Stimulated activated CD4-positive, alpha-beta T cell treated with anti-CD3 and anti-CD28 coated beads, Interleukin-15, amount 100 ng/mL, for 1 hour (primary cell): ENCODE measurements at places on chromosomes 4 and X.

DNA sequence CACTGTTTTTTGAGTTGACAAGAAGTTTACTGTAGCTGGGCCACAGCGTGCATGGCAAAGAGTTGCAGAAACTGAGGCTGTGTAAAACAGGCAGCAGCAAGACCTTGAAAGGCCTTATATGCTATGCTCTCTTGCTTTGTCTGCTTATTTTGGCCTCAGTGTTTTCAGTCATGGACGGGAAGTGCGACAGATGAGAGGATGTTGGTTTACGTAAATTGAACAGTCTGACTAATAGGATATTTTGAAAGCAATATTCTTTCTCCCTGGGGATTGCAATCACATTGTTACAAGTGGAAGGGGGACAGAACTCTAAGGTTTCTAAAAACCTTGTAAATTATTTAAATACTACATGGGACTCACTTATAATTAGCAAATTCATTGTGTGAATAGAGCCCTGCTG, 32.2 kb upstream of the MAGEA10 start:
- DNase-seq = no peak

GRCh38 chrX:39716401-39716800, 381.4 kb downstream of the BCOR start:
- no peak for DNase-seq

DNA sequence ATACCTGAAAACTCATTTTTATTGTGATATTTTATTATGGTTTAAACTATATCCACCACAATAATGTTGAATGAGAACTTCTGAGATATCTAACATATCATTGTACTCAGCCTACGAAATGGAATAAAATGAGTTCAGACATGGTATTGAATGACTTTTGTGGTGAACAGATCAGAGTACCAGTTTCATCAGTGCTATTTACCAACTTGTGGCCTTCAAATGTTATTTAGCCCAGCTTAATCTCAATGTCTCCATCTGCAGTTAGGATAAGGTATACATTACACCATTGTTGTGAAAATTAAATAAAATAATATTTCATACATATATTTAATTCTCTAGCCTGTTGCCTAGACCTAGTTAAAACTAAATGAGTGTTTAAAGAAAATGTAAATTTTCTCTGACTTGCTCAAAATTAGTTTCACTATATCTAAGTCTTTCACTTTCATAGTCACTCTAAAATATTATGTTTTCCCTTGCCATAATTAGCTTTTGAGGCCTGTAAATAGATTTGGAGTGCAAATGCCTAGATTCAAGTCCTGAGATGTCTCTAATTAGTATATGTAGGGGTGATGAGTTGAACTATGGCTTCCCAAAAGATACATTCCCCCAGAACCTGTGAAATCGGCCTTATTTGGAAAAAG, 594.2 kb downstream of the STPG2 start:
- DNase-seq = no peak

GRCh38 chrX:8864161-8864560, 63.0 kb upstream of the FAM9A start:
- DNase-seq = no peak

GRCh38 chr4:88382621-88383020, 4.0 kb downstream of the HERC6 start:
- DNase-seq = no peak

DNA sequence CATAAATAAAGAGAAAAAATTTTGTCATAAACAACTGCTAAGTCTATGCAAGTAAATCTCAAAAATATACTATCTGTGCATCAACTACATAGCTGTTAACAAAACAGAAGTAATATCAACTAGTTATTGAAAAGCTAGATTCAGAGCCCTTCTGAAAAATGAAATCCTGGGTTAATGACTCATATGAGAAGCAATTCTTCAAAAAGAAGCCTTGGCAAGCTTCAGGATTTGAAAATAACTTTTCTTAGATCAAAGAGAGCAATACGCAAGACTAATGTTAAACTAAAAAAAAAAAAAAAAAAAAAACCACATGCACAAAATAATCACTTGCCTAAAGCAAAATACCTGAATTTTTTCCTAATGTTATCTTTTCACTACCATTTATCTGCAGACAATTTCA, 566.1 kb upstream of the BOD1L1 start:
- DNase-seq = no peak

DNA sequence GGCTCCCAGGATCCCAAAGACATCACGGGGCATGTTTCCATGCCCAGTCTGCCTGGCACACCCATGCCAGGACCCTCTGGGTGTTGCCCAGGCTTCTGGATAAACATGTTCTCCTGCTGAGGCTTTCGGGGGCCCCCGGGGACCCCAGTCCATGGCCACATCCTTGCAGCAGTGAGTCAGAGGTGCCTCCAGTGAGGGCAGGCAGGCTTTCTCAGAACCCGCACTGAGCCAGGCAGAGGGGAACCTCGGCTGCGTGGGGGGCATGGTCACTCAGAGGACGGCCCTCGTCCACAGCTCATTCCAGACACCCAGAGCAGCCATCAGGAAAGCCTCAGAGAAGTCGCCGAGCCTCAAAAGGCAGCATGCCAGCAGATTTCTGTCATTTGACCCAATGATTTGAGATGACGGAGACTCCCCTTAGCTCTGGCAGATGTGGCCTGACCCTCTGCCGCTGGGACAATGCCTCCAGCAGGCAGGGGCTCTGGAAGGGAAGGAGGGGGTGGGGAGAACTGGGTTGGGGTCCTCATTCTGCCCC, 54.8 kb downstream of the PPP2R2C start:
- no peak for DNase-seq

GRCh38 chrX:6885909-6886308, 261.6 kb upstream of the STS start:
- DNase-seq = no peak

DNA sequence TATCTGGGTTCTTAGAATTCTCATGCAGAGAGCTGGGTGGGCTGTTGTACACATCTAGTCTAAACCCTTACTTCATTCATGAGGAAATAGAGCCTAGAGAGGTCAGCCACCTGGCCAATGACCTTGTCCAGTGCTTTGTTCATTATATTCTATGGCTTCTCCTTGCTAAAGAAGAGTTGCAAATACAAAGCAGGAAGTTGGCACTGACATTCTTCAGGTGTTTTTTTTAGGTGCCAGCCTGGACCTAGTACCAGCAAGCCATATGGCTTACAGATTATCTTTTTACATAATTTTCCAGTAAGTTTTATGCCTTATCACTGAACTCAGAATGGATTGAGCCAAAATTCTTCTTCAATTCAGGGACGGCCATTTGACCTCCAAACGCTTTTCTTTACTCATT, 54.7 kb upstream of the PGM2 start:
- DNase-seq = no peak

GRCh38 chr4:142549726-142550463, 296.2 kb downstream of the INPP4B start:
- no peak for DNase-seq

DNA sequence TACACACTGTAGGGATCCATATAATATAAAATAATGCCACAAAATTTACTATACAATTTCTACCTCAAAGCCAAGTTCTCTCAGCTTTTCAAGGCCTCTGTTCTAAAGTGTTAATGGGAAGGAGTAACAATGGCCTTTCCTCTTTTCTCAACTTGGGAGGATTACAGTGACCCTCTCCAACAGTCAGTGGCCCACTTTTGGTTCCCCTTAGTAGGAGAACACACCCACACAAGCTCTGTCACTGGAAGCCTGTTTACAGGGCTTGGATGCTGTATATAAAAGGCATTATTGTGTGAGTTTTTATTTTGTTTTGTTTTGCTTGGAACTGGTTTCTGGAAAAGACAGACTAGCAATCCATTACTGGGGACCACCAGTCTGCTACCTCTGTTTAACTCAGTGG, 1.8 kb downstream of the ARHGEF6 start:
- DNase-seq = no peak

DNA sequence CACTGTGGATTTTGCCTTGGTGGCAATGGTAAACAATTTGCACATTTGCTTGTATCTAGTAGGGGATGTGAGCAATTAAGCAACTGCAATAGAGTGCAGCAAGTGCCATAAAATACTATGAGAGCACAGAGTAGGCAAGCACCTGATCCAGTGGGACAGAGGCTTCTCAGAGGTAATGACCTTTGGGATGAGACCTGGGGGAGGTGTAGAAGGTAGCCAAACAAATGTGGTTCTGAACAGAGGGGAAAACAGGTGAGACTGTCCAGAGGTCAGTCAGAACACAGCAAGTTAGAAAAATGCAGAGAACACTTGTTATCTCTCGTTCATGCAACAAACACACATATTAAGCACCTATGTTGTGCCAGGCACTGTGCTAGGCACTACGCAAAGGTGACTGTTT, 21.4 kb upstream of the ANK2 start:
- DNase-seq = no peak

GRCh38 chr4:146132445-146132844, 43.1 kb upstream of the LSM6 start:
- DNase-seq = no peak

DNA sequence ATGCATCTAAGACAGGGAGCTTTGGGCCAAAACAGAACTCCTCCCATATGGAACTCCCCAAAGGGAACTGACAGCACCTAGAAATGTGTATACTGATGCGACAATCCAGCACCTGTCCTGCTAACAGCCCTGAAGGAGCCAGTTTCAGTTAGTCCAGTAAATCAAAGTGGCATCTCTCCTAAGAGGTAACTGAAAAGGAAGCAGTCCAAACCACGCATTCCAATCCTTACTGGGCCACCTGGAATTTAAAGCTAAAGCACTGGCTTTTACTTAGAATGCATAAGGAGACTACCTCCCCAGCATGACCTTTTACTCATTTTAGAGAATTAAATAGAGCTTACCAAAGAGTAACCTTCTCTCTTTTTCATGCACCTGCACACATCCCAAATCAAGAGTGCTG, 586.8 kb upstream of the PITX2 start:
- DNase-seq = no peak

DNA sequence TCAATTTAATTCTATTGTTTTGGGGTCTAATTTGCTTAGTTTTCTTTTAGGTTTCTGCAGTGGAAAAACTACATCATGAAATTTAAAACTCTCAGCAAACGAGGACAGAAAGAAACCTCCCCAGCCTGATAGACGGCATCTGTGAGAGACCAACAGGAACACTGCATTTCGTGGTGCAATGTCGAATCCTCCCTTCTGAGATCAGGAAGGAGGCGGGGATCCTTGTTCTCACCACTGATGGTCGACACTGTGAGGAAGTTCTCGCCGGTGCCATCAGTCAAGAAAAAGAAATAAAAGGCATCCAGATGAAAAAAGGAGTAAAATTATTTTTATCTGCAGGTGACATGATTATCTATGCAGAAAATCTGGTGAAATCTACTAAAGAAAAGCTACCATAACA, 16.5 kb downstream of the GAK start:
- DNase-seq = no peak

DNA sequence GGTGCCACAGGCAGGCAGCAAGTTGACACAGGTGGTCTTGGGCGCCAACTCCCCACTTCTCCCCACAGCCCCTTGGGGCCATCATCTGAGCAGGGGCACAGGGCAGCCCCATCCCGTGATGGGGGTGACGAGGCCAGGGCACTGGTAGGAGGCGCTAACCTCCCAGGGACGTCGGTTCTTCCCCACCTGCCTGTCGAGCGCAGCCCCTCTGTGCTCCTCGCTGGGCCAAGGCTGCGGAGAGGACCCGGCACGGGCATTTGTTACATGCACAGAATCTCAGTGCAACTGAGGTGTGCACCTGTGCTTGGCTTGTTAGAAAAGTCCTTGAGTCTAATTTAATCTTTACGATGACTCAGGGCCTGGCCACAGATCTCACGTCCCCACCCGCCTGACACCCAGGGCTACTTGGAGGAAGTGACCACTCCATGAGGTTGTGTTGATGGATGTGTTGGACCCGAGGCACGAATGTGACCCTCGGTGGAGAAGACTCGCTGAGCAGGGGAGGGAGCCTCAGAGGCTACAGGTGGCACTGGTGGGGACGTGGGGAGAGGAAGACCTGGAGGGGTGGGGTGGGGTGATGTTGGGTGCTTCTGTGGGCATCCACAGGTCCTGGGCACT, 3.1 kb upstream of the SH3TC1 start:
- DNase-seq = no peak

DNA sequence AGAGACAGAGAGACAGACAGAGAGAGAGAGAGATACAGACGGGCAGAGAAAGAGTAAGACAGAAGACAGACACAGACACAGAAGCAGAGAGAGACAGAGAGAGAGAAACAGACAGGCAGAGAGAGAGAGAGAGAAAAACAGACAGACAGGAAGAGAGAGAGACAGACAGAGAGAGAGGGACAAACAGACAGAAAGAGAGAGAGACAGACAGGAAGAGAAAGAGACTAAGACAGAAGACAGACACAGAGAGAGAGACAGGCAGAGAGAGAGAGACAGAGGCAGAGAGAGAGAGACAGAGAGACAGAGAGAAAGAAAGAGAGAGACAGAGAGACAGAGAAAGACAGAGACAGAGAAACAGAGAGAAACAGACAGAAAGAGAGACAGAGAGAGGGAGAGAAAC, 27.2 kb upstream of the NAA11 start:
- DNase-seq = no peak

- no peak for DNase-seq
Measured at GRCh38 chr4:100828364-100828763, 310.5 kb upstream of the EMCN start.

DNA sequence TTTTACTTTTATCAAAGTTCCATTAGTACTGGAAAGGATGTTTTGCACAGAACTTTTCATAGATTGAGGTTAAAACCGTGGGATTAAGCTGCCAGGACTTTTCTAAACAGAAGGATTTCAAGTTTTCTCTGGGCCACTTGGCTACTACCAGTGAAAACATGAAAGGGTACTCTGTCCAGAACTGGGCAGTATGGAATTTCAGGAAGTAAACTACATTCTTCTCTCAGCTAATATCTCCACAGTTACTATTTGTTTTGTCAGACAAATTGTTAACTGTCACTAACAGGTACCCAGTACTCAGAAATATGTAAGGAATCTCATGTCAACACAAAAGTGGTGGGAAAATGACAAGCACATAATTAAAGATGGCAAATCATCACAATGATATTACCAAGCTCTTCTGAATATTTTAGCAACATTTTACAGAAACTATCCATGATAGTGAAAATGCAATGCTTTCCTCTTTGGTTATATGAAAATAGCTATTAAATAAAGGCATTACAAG, 454.4 kb downstream of the C4orf33 start:
- no peak for DNase-seq

DNA sequence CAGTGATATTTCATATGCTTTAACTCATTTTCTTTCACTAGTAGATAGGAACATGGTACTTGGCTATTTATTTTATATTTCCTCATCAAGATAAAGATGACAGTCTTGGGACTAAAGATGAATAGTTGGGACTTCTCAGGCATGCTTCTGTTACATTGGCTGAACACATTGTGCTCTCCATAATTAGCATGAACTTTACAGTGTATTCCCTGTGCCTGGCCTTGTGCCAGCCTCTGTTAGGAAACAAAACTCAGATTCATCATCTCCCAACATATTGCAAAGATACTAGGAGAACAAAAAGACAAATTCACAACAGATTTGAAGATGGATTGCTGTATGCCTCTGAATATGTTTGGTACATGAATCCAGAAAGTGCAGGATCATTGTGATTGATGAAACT, 26.4 kb downstream of the GRIA2 start:
- no peak for DNase-seq

- peak; percentile 20 for DNase-seq
Measured at GRCh38 chr4:98929341-98930267, 671 bp upstream of the EIF4E start.

- DNase-seq = no peak
Measured at GRCh38 chr4:42078184-42078801, 74.2 kb downstream of the BEND4 start.
